OCI-LY7 (cell line): ENCODE measurements at places on chromosomes 2 and 18. TPM values are rescaled to one million over a fixed set of nuclear protein-coding genes. Genes with fewer than 3 reads are reported as not detected.

- DNase-seq = no peak
Observed at GRCh38 chr2:223418604-223419199, 183.5 kb downstream of the SCG2 start.

DNA sequence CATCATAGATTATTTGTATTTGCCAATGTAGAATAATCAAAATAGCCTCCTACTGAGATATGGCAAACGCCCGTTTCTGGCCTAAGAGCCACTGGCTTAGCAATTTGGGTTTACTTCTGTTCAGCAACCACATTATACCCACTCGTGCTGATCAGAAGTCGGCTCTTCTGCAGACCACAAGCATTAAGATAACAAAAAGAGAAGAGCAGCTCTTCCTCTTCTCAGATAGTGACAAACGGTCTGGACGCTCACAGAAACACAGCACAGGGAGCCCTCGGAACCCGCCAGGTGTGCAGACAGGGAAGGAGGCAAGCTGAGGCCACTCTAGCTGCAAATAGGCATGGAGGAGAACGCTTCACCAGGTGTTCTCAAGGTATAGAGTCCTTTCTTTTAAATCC lies 164.0 kb downstream of the HDAC4 start:
- DNase-seq = no peak

GRCh38 chr2:45652090-45653031 lies 886 bp downstream of the PRKCE start:
- peak; percentile 36 for DNase-seq

LDLRAD4 gene
- 26.2 and 31.6 TPM in 2 replicates for total RNA-seq

DNA sequence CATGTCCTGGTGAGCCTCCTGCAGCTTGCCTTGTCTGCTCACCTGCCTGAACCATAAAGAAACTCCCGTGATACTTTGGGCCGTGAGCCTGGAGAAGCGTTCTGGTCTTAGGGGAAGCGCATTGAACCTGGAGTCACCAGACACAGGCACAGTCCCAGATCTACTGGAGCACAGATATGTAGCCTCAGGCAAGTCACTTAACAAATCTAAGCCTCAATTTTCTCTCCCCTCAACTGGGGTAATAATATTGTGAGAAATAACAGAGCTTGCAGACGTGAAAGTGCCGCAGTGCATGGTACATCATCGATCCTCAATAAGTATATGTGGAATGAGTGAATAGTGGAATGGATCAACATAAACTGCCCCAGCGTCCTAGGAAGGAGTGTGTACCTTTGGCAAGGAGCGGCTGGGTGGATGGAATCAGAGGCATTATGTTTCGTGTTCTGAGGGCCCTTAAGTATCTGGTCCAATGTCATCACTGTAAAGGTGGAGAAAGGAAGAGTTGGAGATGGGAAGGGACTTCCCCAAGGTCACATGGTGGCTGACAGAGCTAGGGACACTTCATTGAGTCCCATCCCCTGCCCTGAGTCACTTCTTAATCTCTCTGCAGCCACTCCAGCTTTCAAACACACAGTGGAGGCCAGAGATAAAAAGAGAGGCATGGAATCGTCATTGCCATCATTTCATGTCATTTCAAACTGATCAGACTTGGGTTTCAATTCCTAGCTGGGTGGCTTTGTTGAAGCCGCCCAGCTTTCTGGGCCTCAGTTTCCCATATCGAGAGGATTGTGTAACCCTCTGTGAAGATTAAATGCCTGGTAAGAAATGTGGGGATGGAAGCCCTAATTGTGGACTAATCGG lies 172.4 kb downstream of the DDX1 start:
- DNase-seq = no peak

- no peak for DNase-seq
Observed at GRCh38 chr2:159706385-159706980, 5.8 kb upstream of the MARCHF7 start.

DNA sequence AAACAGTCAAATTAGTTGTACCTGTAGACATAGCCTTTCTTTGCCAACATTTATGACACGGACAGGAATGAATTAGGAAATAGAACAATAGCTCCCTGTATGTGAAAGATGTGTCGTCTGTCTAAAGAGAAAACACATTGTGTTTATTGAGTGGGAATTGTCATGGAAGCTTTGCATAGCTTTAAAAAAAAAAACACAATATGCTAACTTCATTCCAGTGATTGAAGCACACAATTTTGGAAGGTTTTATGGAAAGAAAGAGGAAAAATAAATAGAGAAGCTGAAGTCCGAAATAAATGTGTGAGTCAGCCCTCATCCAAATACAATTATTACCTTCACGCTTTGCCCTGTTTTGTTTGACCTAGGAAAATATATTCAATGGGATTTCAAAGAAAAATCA lies 1095.7 kb downstream of the TSN start:
- no peak for DNase-seq

GRCh38 chr2:202494300-202495229 lies 118.4 kb downstream of the BMPR2 start:
- no peak for DNase-seq

GRCh38 chr2:69616755-69617154 lies 26.8 kb downstream of the AAK1 start:
- no peak for DNase-seq

DNA sequence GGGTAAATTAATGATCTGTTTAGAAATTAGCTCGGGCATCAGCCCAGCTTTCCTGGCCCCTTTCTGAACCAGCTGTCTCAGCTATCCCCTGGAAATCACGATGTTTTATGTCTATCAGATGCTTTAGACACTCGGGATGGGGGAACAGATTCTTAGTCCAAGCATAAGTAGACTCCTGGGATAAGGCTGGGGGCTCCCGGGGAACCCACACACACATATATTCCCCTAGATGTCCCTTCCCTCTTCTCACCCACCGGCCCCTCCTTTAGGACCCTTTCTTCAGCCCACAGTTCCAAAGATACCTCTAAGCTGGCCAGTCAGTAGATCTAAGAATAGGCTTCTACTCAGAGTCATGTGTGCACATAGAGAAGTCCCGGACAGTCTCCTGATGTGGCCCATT lies 151.5 kb upstream of the COPS8 start:
- no peak for DNase-seq

- DNase-seq = peak; percentile 37
Observed at GRCh38 chr2:84458551-84459017, 496 bp downstream of the SUCLG1 start.

GRCh38 chr2:119841550-119841949 lies 81.8 kb downstream of the PTPN4 start:
- DNase-seq = no peak

SH3BP4 gene
- 0.06 TPM in 1 of 2 replicates, not detected in the other for total RNA-seq
